CD4-positive, alpha-beta T cell treated with Interferon alpha-2 for 1 hour (primary cell): ENCODE measurements at places on chromosomes 5 and 9.
A peak's percentile ranks its signal among the peaks of the same experiment; 100 is the strongest.

DNA sequence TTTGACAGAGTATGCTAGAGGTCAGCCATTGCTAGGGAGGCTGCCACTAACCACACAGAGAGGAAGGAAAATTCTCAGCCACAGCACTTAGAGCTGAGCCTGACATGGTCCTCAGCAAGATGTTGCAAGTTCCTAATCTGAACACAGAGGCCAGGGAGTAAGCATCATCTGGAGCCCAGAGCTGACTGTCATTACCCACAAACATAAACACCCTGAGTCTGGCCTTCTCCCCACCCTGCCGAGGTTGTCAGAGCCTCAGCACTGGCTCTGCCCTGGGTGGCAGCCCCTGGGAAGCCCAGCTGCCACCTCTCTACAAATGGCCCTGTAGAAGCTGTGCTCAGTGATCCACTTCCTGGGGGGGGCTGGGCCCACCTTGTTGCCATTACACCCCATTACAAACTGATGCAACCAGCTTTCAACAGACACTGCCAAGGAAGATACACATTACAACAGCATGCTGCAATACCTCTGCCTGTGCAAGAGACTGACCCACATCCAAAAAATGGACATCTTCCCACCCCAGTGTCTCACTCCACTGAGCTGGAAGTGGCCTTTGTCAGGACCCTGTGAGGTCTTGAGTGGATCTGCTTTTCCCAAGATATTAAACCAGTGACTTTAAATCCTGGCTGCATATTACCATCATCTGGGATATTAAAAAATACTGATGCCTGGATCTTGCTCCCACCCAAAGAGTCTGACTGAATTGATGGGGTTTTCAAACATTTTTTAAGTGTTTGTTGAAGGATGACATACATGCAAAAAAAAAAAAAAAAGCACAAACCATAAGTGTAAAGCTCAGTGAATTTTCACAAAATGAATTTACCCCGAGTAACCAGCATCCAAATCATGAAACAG lies 33.0 kb downstream of the IRF1 start:
- peak; percentile 67 for DNase-seq

DNA sequence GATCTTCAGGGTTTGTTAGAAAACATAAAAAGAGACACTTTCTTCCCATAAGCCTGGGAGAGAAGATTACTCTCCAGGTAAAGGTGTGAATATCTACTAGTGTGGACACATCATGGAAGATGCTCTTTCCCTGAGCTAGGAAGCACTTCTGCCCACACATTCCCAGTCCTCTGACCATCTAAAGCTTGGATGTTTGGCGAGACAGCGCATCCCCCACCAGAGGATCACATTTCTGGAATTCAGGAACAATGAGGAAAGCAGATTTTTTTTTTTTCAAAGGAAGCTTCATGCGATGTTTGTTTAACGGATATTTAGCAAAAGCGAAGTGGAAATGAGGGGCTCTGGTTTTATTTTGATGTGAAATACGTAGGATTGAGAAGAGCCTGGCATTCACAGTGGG lies 6.2 kb downstream of the SVEP1 start:
- no peak for DNase-seq

- no peak for DNase-seq
Measured at GRCh38 chr5:64800926-64801325, 32.2 kb downstream of the CWC27 start.

DNA sequence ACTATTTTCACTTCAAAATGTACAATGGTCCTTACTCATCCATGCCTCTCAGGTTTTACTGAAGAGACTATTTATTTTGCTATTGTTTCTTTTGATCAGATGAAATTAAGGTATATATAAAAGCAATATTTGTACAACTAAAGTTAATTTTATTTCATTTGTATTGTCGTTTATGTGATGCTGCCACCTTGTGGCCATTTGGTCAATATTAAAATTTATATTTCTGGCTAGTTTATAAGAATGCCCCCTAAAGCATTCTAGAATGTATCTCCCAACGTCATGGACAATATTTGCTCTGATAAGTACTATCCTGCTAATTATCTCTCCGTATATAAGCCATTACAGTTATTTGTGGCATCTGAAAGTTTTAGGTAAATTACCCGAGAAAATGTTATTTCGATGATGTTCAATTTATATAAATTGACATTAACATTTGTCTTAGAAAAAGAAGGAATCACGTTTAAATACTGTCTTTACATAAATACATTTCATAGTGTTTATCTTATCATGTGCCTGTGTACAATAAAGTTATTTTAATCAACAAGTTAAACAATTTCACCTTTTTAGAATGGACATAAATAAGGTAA lies 680.0 kb downstream of the TAF11L14 start:
- no peak for DNase-seq

DNA sequence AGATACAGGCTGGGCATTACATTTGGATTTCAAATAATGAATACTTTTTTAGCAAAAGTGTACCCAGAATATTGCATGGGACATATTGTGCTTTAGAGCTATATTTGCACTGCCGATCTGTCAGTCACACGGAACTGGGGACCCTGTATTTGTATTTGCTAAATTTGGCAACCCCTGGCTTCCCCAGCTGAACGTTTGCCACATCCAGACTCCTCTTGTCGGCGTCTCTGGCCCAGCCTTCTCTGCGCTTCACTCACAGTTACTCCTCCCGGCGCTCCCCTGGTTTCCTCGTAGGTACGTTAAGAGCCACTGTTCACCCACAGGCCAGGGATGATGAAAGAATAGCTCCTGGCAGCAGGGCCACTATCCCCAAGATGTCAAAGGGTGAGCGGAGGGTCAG lies 58.7 kb downstream of the NSUN2 start:
- no peak for DNase-seq

DNA sequence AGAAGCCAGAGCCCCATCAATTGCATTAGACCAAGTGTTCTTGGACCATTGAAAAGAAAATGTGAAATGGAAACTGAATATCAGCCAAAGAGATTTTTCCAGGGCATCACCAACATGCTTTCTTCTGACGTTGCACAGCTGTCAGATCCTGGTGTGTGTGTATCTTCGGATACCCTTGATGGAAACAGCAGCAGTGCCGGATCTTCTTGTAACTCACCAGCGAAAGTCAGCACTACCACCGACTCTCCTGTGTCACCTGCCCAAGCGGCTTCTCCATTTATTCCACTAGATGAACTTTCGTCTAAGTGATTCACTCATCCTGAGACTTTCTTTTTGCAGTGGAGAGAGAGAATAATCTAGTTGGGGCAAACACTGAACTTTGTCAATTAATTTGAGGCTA lies 75.7 kb downstream of the PIP5K1B start:
- peak; percentile 7 for DNase-seq
